Cardiac muscle cell (in vitro differentiated cells and primary cell): ENCODE measurements at places on chromosomes 4 and X.

- DNase-seq: no peak
Measured at GRCh38 chrX:19628011-19628575, 112.8 kb upstream of the MAP3K15 start.

GRCh38 chr4:12110627-12111026 lies 681.9 kb upstream of the HS3ST1 start:
- DNase-seq: no peak

DNA sequence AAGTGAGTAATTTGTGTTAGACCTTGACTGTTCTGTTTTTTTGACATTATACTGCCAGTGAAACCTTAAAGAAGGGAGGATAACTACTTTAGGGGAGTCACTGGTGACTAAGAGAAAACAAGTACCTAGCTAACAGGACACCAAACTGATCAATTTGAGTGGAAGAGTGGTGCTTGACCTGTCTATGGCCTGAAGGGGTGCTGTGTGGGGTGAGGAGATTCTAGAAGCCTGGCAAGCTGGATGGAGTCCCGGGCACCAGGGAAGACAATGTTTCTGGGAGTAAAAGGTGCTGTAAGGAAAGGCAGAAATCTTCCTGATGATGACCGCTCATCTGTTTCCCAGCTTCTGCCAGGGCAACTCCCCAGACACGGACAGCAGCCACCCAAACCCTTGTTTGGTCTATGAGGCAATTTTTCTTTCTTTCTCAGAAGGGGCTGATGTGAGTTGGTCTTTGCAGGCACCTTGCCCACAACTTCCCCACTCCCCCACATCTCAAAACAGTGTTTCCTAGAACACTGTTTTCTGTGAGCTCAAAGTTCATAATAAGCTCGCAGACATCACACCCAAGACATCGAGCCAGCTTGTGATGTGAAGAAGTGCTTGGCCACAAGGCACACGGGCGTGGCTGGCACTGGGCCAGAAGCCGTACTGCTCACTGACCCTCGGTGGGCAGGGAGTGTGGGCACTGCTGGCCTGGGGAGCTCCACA lies 4.6 kb downstream of the TXK start:
- peak; percentile 29 for DNase-seq

GRCh38 chr4:54924891-54925290 lies 200.5 kb downstream of the KDR start:
- no peak for DNase-seq

DNA sequence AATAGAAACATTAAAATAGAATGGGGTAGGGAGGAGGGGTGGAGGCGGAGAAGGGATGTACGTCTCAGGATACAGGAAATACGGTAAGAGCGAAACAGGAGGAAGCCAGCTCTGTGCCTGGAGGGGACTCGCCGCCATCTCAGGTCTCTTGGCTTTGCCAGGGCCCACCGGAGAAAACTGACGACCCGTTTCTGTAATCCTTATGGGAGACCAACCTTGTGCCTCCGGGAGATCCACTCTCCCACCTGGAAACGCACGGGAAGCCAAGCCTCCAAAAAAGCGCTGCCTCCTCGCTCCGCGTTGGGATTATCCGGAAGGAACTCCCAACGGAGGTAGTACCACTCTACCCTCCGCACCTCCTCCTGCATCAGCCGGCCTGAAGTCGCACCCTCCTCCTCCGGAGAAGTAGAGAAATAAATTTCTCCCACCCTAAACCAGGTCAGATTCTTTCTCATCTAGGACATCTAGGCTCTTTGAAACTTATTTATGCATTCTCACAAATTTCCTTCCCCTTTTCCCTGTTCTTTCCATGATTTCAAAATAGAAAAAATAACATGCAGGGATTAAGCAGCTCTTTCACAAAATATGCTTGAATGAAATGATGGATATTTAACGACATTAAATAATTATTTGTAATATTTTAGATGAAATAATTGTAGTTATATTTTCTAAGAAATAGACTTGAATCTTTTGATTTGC lies at the start of gene NBDY:
Gene NBDY (plus strand): TSS at position 92 of the 699 bp plus-strand sequence. CDS start 111 bp downstream, at position 203.
- peak; percentile 52 for DNase-seq

DNA sequence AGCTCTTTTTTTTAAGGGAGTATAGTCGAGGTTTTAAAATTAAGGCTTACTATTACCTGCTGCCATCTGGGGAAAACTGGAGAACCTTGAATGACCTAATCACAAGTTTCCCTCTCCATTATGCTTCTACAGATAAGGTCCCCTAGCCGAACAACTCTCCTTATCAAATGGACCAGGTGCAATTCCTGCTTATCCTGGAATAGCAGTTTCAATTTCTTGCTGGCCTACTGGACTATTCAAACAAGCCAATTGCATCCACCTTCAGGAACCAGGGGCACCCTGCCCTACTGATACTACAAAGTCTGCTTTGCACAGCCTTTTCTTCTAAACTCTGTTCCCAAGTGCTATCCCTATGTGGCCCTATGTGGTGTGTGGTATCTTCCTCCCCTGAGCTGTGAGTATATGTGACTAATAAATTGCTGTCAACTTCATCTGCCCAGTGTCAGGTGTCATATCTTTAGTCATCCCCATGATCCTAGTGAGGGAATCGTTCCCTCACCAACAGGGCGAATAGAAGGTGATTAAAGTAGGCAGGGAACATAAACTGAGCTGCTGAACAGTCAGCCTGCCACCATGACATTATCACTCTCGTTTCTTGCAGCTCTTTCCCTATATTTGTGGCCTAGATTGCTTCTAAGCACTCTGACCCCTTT lies 128.5 kb downstream of the ATG4A start:
- DNase-seq: no peak

GRCh38 chr4:123667496-123667895 lies 270.9 kb downstream of the SPRY1 start:
- no peak for DNase-seq

- peak; percentile 43 for DNase-seq
Measured at GRCh38 chr4:77697860-77698590, 92.4 kb downstream of the CXCL13 start.

- no peak for DNase-seq
Measured at GRCh38 chr4:117326091-117326490, 240.7 kb upstream of the TRAM1L1 start.

GRCh38 chr4:11004818-11005217 lies 320.2 kb upstream of the CLNK start:
- DNase-seq: no peak

DNA sequence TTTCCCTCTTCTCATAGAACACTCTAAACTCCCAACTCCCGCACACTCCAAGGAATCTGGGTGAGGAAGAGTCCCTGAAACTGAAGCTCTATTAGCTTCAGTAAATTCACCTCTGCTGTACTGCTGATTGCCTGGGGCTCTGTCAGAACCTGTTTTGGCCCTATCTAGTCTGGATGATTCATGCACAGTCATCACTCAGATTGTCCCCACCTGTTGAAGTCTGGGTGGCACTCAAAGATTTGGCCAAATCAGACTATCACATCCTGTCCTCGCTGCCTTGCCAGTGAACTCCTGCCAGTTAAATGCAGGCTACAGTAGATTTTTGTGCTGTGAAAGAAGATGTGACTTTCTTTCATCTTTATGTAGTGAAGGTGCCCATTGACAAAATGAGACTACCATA lies 63.5 kb upstream of the EMCN start:
- no peak for DNase-seq

DNA sequence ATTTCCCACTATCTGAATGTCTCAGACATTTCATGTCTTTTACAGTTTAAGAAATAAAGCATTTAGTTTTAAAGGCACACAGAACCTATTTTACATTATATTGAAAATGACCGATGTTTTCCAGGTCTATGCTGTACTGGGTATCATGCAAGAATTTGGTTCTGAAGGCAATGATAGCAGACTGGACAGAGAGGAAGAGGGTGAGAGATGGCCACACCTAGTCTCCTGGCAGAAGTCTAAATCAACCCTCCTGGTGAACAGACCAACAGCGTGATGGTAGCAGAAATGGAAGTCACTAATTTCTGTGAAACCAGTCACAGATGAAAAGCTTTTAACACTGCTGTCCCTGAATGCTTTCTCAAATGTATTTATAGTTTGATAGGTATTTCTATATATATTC lies 41.9 kb downstream of the MID1 start:
- no peak for DNase-seq

DNA sequence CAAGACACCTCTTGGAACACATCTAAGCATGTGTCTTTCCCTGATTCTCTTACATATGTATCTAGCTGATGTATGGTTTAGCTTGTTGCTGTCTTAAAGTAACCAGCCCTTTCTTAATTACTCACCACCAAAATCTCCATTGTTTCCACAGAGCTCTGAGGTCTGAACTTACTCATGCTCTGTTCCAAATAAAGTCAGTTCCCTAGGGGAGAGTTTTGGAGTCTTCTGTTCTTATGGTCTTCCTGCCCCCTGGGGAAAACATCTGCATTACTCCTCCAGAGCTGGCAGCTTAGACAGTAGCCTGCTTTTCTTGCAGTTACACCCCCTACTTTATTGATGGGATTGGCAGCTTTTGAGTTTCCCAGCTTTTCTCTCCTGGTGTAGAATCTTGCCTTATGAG lies 125.8 kb downstream of the EDA start:
- peak; percentile 42 for DNase-seq

- DNase-seq: no peak
Measured at GRCh38 chr4:87274803-87275202, 47.9 kb downstream of the HSD17B13 start.

DNA sequence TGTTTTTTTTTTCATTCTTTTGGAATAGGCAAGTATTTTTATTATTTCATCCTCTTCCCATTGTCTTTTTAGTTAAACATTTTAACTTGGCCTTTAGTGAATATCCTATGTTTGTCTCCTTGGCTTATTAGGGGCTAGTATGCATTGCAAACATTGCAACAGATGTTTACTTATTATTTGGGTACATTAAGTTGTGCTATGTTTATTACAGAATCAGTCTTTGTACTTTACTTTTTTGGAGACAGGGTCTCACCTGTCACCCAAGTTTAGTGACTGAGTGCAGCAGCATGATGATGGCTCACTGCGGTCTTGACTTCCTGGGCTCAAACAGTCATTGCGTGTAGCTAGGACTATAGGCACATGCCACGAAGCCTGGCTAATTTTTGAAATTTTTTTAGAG lies 51.1 kb upstream of the NUDT6 start:
- no peak for DNase-seq

DNA sequence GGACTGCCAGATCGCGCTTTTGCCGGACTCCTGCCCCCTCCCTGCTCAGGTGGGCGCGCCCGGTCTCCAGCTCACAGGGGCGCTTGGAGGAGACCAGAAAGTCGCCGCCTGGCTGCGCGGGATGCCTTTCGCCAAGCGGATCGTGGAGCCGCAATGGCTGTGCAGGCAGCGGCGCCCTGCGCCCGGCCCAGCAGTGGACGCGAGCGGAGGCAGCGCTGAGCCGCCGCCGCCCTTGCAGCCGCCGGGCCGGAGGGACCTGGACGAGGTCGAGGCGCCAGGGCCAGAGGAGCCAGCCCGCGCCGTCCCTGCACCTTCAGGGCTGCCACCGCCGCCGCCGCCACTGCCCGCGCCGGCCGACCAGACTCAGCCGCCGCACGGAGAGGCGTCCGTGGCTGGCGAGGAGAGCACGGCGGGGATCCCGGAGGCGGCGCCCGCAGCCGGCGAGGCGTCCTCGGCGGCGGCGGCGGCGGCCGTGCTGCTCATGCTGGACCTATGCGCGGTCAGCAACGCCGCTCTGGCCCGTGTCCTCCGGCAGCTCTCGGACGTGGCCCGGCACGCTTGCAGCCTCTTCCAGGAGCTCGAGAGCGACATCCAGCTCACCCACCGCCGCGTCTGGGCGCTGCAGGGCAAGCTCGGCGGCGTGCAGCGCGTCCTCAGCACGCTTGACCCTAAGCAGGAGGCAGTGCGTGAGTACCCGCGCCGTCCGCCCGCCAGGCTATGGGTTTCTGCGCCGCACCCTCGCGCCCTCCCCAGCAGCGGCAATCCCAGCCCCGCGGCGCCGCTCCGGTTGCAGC lies 834 bp downstream of the NHS start:
- peak; percentile 69 for DNase-seq

DNA sequence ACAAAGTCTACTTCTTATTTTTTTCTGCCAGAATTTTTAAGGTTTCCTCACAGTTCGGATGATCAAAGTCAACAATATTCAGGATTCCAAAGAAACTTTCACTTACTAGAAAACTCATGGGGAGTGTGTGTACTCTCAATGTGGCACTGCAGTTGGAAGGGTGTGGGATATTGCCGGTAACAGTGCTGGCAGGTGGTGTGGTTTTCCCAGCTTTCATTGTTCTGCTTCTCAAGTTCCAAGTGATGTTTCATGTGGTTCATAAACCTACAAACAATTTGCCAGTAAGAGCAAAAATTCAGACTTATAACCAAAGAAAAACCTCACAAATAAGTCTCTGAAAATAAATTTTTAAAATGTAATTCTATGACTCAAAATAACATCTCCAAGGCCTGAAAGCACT lies 39.8 kb downstream of the ZNF280C start:
- no peak for DNase-seq

DNA sequence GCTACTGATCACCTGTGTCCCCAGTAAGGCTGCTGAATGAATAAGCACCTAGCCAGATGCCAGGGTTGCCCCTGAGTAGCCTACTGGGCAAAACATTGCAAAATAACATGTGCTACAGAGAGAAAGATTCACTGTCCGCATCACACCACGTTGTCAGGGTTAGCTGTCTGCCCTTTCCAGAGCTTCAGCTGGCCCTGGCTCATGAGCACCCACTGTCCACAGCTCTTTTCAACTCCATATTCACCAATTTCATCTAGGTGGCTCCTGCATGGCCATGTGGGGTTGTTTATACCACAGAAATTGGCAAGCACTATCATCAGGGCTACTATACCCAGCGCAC lies 227.7 kb upstream of the PSAPL1 start:
- DNase-seq: no peak

- no peak for DNase-seq
Measured at GRCh38 chrX:28552322-28552721, 34.9 kb upstream of the IL1RAPL1 start.

DNA sequence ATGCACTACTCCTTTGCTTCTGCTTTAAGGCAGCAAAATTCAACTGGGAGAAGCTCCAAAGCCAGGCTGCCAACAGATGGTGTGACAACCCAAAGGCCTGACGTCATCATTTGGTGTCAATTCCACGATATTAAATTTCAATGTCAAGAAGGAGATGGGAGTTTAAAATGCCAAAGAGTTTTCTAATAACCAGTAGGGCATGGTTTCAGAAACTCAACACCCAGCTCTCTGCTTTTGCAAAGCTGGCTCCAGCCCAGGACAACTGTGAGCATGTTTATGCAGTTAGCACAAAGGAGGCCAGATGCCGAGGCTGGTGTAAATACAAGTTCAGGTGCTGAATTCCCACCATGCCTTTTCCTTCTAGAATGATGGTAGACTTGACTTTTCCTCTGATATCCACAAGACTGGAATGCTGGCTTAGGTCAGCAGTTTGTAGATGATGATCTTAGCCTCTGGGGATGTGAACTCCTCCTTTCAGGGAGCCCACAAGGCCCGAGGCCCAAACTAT lies 67.3 kb downstream of the AFAP1 start:
- DNase-seq: peak; percentile 80

- DNase-seq: no peak
Measured at GRCh38 chr4:141999446-142000143, 363.2 kb downstream of the IL15 start.
